Posterior cingulate gyrus (tissue), 11 donors: ENCODE measurements at places on chromosomes 7 and 10.

GRCh38 chr10:32955299-32955772, 2.7 kb downstream of the ITGB1 start:
- DNase-seq = no peak

DNA sequence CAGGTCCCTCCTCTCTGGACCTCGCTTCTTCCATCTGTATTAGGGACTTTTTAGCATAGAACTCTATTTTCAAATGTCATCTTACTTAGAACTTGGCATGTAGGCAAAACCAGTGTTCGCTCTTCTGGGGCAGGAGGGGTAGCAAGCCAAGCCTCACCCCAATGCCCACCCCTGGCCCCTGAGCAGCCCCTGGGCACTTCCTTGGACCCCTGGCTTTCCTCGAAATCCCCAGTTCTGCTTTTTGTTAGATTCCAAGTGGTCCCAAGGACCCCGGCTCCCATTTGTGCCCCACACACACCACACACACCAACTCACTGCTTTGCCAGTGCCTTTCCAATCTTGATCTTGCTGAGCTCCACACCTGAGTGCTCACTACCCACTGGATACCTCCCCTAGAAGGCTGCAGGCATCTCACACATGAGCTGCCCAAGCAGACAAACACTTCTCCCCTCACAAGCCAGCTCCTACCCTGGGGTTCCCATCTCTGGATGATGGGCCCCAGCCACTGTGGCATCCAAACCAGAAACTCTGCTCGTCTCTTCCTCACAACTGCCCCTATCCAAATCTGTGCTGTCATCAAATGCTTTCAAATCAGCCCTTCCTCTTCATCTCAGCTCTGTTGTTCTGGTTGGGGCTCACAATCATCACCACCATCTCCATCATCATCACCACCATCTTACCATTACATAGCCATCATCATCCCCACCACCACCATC, 167.9 kb upstream of the ZMIZ1 start:
- no peak for DNase-seq

DNA sequence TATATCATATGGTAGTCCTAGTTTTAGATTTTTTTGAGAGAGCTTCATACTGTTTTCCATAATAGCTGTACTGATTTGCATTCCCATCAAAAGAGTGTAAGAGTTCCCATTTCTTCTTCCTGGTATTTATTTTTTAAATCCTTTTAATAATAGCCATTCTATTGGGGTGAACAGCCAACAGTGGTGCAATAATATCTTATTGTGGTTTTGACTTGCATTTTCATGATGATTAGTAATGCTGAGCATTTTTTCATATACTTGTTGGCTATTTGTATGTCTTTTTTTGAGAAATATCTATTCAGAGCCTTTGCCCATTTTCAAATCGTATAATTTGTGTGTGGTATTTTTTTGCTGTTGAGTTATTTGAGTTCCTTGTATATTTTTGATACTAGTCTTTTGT, 167.4 kb downstream of the FZD1 start:
- DNase-seq = no peak

DNA sequence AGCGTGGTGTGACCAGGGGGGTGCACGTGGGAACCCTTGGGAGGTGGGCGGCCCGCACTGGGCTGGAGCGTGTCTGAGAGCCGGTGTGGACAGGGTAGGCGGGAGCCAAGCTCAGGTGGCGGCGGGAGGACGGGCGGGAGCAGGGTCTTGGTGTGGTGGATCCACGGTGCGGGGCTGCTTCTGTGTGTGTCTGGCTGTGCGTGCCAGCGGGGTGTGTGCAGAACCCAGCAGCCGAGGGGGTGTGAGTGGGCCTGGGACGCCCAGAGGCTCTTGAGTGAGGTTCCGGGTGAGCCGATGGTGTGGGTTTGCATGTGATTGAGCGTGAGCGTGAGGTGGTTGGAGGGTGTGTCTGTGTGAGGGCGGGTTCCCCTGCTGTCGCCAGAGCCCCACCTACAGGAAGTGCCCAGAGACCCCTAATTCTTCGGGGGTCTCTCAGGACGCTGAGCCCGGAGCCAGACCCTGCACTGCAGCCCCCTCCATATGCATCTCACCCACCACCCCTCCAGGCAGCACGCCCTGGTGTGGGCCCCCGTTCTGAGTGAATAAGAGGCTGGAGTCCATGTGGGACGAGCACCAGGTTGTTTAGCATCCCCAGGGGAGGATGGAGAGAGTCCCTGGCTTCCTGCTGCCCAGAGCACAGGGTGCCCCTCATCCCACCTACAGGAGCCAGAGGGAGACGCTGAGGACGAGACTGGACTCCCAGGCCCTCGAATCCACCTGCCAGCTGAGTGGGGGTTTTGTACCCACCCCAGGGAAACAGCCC, 78.2 kb downstream of the ELFN1 start:
- no peak for DNase-seq

- DNase-seq = no peak
Measured at GRCh38 chr7:18889436-18889835, 228.0 kb downstream of the TWIST1 start.

DNA sequence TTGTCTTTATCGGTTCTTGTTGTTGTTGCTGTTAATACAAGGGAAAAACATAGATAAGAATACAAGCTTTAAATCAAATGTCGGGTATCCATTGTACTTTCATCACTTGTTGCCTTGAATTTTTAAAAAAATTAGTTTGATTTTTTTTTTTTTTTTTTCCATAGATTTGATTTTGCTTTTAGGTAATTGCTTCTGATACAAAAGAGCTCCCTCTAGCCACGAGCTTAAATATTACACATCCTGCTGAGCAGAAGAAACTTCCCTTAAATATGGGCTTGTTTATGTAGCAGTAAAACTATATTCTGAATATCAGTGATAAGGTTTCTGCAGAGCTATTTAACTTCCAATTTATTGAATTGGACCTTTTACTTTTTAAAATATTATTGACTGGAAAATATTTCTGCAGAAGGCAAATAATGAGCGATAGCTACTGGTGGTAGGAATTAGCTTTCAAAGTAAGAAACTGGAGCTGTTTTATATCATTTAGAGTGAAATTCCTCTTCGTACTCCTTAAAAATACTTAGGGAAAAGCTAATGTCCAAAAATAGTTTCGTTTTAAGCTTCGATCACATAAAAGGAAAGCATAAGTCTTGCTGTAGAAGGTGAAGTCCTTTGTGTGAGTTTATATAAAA, 216.9 kb downstream of the POLR1F start:
- no peak for DNase-seq
